ENCODE measurements at places on chromosomes 7 and 10.

DNA sequence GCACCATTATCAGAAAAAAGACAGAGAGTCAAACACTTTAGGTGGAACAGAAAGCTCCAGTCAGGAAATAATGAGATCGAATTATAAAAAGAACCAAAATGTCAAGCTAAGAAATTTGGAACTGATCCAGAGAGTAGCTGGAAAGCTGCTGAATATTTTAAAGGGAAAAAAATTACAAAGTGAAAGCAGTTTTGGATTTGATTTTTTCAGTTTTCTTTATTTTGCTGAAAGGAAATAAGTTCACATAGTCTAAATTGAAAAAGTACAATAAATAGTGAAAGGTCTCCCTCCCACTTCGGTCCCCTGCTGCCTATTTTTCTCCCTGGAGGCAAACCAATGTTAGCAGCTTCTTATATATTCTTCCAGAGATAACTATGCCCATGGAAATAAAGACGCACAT, 11.3 kb upstream of the TOMM7 start:
- DNase-seq: no peak

- DNase-seq: no peak
Observed at GRCh38 chr7:111841596-111842205, 279.4 kb upstream of the IMMP2L start.

- DNase-seq: no peak
Observed at GRCh38 chr7:35695987-35696386, 1.1 kb upstream of the HERPUD2 start.

DNA sequence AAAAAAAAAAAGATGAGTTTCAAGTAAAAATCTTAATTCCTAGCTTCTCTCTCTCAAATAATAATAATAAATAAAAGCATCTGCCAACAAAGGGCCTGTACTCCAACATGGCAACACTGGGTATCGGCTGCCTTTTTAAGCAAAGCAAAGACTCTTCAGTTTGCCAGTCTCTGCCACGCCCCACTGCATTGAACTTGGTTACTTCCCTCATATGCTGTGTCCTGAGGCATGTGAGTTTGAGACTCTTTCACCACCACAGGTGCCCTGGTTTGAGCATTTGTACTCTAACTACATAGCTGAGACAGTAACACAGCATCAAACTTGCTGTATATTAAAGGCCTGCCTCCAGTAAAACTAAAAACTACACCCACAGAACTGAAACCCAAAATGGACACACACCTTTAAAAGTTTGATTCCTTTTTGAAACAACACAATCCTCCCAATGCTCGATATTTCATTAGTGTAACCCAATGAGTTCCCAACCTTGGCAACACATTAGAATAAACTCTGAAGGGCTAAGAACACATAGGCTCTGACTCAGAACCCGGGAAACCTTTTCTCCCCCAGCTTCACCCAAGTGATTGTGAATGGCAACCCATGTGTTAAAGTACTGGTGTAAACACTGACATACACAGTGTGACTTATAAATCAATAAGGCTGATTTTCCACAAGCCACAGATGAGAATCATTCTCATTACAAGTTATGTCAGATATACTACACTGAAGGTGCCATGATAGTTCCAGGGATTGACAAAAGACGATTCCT, 12.0 kb downstream of the JAZF1 start:
- no peak for DNase-seq

DNA sequence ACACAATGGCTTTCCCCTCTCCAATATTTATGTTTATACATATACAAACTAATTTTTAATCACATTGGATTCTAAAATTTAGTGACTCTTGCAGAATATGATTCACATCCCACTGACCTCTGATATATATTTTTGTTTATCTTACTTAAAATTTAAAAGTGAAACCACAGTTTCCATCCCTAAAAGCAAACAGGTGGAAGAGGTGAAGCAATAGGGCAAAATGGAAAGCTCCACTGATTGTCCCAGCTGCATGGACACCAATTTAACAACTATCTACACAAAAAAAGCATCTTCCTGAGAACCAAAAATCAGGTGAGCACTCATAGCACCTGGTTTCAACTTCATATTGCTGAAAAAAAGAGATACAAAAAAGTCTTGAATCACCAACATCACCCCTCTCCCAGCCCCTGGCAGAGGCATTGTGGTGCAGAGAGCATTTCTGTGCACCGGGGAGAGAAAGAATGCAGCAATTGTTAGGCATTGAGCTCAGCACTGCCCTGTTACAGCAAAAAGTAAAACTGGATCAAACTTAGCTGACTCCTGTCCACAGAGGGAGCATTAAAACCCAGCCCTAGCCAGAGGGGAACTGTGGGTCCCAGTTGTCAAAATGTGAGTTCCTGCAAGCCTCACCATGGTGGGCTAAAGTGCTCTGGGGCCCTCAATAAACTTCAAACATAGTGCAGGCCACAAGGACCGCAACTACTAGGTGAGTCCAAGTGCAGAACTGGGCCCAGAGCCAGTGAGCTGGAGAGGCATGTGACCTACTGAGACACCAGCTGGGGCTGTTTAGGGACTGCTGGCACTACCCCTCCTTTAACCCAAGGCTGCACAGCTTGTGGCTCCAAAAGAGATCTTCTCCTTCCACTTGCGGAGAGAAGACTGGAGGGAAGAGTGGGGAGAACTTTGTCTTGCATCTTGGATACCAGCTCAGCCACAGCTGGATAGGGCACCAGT, 92.1 kb downstream of the SIRT1 start:
- no peak for DNase-seq

GRCh38 chr10:44316187-44316921, 68.5 kb downstream of the CXCL12 start:
- no peak for DNase-seq

GRCh38 chr10:7233259-7233991, 177.4 kb downstream of the SFMBT2 start:
- no peak for DNase-seq

DNA sequence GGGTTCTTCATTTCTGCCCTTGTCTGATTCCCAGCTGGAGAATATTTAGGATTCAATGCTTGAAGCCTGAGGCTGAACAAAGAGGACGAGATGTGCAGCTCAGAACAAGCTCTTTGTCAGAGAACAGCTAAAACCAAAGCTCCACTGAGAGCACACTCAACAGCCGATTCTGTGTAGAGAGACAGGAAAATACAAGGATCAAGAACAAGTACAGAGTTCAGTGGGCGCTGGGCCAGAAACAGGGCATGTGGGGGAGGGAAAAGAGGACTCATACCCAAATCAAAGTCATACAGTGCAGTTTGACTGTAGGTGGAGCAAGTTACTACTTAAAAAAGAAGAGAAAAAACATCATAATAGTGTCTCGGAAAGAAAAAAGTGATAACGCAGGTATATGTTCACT, at the start of gene AGMO:
Gene AGMO, minus strand, starts transcription at position 181 of the 400 bp plus-strand sequence.
- DNase-seq: no peak

DNA sequence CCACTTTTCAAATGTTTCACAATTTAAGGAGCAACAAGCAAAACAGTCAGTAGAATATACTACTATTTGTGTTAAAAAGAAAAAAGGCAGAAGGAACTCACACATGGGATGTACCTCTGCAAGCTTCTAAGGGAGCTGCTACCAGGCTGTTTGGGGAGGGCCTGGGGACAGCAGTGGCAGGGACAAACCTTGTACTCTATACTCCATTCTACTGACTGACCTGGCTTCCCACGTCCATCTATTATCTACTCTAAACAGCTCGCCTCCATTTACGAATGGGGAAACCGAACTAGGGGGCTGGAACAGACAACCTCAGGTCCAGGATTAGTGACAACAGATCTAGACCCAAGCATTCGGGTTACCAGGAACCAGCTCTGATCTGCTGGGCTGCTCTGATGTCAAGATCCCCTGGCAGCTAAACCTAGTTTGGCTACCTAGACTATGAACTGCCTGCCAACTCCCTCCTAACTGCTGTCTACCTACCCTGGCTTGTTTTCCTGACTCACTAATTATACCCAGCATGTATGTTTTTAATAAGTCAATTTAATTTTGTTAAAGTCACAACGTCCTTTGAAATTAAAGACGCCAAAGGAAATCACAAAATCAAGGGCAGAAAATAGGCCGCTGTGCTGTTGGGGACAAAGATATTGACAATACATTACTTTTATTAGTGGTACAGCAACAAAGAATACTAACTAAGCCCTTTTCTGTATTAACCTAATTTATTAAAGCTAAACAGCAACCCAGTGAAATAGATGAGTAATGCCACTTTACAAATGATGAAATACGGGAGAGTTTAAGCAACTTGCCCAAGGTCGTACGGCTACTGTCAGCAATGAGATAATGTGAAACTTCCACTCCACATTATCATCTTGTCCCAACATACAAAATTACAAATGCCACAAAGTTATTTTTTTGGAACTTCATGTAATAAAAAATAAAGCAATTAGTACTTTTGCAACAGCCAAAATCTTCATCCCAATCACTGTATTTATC, 5.3 kb downstream of the PSAP start:
- DNase-seq: no peak

DNA sequence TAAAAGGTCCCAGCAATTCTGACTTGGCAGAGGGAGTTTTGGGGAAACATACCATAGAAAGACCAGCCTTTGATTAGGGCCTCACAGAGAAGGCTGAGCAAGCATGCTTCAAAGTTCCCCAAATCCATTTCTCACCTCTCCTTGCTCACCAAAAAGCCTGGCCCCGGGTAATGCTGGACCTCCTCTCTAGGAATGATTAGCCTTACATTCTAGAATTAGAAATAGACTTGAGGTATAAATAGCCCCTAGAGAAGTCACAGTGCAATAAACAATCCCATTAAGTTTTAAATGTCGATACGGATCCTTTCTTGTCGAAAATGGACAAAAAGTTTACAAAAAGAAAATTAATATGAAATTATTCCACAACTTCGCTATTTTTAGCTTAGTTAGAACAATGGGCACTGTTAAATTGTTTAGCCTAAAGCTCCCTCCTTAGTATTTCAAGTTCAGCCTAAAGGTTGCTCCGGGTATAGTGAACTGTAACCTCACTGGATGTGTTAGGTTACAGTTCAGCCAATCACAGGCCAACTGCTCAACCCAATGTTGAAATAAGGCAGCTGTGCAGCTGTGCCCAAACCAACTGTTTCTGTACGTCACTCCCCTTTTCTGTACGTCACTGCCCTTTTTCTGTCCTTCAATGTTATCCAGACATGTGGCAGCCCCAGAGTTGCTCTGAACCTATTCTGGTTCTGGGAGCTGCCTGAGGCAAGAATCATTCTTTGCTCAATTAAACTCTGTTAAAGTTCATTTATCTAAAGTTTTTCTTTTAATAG, 7.9 kb upstream of the GSDME start:
- no peak for DNase-seq

GRCh38 chr10:3213758-3214515, 41.4 kb upstream of the PITRM1 start:
- no peak for DNase-seq

- DNase-seq: no peak
Observed at GRCh38 chr7:99839287-99840021, 11.6 kb downstream of the CYP3A43 start.

- no peak for DNase-seq
Observed at GRCh38 chr10:102994531-102995295, 76.6 kb downstream of the CNNM2 start.

DNA sequence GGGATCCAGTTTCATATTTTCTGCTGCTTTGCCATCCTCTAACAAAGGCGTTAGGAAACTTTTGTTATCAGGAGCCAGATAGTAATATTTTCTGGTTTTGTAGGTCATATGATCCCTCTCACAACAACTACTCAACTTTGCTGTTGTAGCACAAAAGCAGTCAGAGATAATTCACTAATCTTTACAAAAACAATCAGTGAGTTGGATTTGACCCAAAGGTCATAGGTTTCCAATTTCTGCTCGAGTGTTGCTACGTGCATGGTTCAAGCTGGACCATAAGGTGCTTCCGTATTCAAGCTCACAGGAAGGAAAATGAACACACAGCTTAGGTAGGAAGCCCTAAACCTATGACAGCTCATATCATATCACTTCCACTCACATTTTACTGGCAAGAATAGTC, 92.4 kb upstream of the SFMBT2 start:
- DNase-seq: no peak

- DNase-seq: no peak
Observed at GRCh38 chr10:86413046-86413728, 46.6 kb upstream of the GRID1 start.

GRCh38 chr7:98613601-98614425, 3.3 kb upstream of the NPTX2 start:
- DNase-seq: peak; percentile 36

- peak; percentile 21 for DNase-seq
Observed at GRCh38 chr10:119414081-119414611, 128.4 kb downstream of the RGS10 start.

- no peak for DNase-seq
Observed at GRCh38 chr7:107810626-107811025, 7.6 kb upstream of the SLC26A3 start.

- DNase-seq: no peak
Observed at GRCh38 chr7:45597286-45597984, 23.3 kb downstream of the ADCY1 start.

DNA sequence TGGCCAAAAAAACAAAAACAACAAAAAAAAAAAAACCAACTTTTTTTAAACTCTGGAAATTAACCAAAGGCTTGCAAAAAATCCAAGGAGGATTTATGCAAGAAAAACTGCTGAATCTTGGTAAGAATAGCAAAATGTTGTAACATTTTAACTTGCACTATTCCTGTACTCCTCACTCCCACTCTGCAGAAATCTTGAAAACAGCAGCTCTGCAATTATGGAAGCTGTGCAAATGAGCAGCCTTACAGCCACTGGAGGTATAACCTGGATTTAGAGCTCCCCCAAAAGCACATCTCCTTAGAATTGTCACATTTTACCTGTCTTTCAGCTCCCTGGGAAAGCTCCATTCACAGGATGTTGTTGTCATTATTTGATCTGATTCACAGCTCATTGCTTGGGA, 41.8 kb upstream of the LRGUK start:
- no peak for DNase-seq

DNA sequence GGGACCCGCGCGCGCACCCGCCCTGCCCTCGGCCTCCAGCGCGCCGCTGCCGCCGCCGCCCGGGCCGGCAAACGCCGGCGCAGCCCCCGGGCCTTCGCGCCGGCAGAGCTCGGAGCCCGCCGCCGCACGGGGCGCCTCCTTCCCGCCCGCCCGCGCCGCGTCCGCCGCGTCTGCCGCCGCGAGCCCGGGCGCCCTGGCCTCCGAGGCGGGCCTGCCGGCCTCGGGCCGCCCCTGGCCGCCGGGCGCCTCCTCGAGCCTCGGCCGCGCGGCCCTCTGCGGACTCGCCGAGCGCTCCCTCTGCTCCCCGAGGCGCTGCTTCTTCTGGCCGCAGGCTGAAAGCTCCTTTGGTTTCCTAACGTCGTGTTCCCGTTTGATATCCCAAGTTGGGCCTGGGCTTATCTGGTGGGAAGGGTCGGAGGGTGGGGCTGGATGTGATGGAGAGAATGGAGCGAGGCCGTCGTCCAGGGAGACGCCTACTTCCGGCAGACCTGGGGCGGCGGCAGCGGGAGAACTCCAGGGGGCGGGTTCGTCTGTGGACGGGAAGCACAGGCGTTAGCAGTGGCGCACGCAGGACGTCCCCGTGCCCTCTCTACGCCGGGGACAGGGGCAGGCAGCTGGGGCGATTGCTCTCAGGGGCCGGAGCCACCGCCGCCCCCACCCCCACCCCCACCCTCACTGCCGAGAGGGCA, 221.0 kb downstream of the PHTF2 start:
- DNase-seq: peak; percentile 94
